Caco-2 (cell line): ENCODE measurements at places on chromosomes 4 and X. TPM values are rescaled to one million over a fixed set of nuclear protein-coding genes. Genes with fewer than 3 reads are reported as not detected.

FAM47A gene
- not detected in 2 replicates for total RNA-seq

GRCh38 chr4:8601086-8601485 is 8.5 kb downstream of the CPZ start:
- DNase-seq: no peak

MAGEA11 gene
- 0.14 TPM in 1 of 2 replicates, not detected in the other for total RNA-seq

DNA sequence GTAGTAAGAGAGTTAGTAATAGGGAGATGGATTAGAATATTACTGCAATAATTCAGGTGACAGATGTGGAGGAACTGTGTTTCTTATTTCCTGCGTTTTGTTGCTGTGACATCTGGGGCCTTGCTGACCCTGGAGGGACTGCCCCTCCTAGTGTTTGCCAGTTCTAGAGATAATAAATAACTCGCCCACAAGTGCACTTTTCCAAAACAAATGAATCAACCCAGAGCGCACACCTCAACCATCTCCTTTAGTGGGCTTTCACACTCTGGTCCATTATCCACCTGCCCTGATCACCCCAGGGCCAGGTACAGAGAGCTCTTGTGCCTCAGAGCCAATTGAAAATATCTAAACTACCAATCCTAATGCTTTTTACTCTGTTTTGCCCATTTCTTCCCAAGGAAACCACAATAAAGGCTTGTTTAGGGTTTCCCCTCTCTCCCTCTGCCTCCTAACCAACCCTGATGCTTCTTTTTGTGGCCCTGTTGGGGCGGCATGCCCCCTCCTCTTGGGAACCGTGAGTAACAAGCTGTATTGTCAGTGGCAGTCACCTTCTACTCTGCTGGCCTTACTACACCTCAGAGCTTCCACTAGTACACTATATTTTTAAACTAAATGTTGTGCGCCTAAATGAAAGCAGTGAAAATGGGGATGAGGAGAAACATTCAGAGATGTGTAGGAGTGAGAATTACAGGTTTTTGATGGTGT is 270.5 kb downstream of the TENM3 start:
- no peak for DNase-seq

DNA sequence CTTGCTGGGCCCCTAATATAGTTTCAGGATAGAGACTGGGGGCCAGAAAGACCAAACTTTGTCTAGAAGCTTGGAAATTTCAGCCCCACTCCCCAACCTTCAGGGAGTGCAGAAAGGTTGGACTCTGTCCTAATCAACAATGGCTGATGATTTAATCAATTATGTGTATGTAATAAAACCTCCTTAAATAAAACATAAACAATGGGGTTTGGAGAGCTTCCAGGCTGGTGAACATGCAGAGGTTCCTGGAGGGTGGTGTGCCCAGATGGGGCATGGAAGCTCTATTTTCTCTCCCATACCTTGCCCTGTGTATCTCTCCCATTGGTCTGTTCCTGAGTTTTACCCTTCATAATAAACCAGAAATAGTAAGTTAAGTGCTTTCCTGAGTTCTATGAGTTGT is 174.2 kb downstream of the GC start:
- no peak for DNase-seq
